ENCODE measurements at places on chromosomes 5 and 9. TPM values are rescaled to one million over a fixed set of nuclear protein-coding genes. Genes with fewer than 3 reads are reported as not detected.

The MAMDC2 gene
- 5.4 TPM for total RNA-seq

The TTC1 gene
- total RNA-seq, result 57.4 TPM

The GZMA gene
- not detected for total RNA-seq

The SPATA31E1 gene
- total RNA-seq, result 0.07 TPM

The C9orf153 gene
- total RNA-seq, result not detected

The SNCAIP gene
- 7.4 TPM for total RNA-seq

The ADAMTSL1 gene
- total RNA-seq, result 1.8 TPM

The CDH6 gene
- 5.3 TPM for total RNA-seq

The SH3TC2 gene
- 0.07 TPM for total RNA-seq

The SEMA5A gene
- 6.5 TPM for total RNA-seq
